ENCODE measurements at places on chromosomes 3 and 15.

GRCh38 chr3:123424321-123424998 lies 24.4 kb downstream of the ADCY5 start:
- no peak for DNase-seq

GRCh38 chr3:37320276-37320675 lies 145.9 kb upstream of the LRRFIP2 start:
- DNase-seq: no peak

GRCh38 chr15:52254391-52254790 lies 41.2 kb downstream of the MYO5C start:
- DNase-seq: no peak

- no peak for DNase-seq
Observed at GRCh38 chr3:151421938-151422337, 37.4 kb upstream of the P2RY12 start.

DNA sequence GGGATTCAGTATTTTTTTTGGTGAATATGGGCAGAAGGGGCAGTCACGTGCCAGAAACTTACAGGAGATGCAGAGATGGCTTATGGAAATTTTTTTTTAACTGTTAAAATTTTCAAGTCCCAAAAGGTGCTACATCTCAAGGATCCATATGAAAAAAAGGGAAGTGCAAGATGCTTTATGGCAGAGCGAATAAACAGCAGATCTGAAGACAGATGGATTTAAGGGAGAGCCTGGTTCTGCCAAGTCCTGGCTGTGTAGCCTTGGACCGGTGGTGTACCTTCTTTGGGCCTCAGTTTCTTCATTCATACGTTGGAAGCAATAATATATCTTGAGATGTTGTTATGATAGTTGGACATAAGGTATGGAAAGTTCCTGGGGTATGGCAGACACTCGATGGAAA lies 91.5 kb upstream of the ARRDC4 start:
- no peak for DNase-seq

GRCh38 chr3:36738702-36739101 lies 25.7 kb downstream of the DCLK3 start:
- DNase-seq: no peak

GRCh38 chr3:53192608-53193007 lies 31.6 kb downstream of the PRKCD start:
- DNase-seq: no peak

DNA sequence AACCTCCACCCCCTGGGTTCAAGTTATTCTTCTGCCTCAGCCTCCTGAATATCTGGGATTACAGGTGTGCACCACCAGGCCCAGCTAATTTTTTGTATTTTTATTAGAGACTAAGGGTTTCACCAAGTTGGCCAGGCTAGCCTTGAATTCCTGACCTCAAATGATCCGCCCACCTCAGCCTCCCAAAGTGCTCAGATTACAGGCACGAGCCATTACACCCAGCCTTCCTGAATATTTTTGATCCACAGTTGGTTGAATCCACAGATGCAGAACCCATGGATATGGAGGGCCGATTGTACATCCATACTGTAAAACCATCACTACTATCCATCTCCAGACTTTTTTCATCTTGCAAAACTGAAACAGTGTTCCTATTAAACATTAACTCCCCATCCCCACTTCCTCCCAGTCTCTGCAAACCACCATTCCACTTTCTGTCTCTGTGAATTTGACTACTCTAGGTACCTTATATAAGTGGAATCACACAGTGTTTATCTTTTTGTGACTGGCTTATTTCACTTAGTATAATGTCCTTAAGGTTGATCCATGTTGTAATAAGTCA lies 8.2 kb upstream of the TMEM62 start:
- no peak for DNase-seq

GRCh38 chr3:184134746-184135148 lies 411 bp upstream of the EIF2B5 start:
- DNase-seq: peak; percentile 72

DNA sequence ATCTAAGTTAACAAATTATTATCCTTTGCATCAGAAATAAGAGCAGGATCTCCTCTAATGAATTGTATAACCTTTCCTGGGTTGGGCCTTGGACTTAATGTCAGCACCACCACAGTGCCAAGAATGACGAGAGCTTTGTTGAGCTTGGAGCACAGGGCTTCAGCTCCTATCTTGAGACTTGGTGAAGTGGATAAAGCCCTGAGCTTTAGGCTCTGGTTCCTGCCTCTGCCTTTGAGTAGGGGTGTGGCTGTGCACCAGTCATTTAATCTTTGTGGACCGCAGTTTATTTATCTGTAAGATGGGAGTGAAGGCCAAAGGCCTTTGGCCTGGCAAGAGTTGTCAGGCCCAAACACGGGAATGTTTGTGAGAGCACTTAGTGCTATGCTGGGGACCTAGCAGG lies 162.2 kb downstream of the VGLL4 start:
- DNase-seq: no peak

- DNase-seq: no peak
Observed at GRCh38 chr3:119351581-119351980, 57.4 kb downstream of the ARHGAP31 start.

DNA sequence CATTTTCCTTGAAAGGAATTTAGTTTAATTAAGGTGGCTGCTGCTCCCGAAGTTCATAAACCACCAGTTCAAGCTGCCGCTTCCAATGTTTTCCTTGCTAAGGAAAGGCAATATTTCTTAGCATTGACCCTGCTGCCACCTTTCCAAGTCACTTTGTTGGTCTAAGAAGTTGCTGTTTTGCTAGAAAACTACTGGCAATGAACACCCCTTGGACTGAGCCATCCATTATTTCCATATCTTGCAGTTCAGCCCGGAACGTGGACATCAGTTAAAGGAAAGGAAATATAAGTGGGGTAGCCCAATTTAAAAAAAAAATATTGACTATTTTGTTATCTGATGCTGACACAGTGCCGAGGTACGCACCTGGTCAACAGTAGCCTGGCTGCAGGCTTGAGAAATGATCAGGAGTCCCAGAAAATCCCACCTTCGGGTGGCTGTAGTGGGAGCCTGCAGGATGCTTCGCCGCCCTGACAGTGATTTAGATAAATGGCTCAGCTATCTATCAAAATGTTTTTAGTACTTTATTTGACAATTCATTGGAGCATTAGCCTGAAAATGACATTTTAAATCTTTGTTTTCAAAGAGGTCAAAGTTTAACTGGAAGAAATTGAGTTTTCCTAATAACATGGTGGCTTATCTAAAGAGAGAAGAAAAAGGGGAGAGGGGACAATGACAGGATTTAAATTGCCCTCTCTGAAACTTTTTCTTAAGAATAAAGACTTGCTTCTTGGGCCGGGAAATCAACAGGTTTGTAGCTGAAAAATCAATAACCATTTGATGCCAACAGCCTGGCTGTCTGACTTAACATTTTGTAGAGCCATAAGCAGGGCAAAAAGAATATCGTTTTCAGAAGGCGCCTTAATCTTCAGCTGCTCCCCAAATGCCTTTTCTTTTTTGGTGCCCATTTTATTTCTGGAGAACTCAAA lies 1.6 kb downstream of the RARB start:
- no peak for DNase-seq

DNA sequence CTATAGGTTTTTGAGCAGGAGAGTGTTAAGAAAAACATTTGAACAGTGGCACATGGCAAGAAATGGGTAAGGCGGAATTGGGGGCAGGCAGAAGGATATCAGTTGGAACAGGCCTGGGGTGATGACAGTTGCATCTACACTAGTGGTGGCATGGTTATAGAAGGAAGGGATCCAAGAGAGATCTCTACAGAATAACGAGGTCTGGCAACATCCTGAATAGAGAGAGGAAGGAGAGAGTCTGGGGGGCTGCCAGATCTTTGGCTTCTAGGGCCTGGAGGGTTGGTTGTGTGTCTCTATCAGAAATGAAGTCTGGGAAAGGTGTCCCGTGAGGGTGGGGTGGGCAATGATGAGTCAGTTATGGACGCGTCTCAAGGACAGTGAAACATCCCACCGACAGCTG lies 26.3 kb downstream of the FSTL1 start:
- no peak for DNase-seq

DNA sequence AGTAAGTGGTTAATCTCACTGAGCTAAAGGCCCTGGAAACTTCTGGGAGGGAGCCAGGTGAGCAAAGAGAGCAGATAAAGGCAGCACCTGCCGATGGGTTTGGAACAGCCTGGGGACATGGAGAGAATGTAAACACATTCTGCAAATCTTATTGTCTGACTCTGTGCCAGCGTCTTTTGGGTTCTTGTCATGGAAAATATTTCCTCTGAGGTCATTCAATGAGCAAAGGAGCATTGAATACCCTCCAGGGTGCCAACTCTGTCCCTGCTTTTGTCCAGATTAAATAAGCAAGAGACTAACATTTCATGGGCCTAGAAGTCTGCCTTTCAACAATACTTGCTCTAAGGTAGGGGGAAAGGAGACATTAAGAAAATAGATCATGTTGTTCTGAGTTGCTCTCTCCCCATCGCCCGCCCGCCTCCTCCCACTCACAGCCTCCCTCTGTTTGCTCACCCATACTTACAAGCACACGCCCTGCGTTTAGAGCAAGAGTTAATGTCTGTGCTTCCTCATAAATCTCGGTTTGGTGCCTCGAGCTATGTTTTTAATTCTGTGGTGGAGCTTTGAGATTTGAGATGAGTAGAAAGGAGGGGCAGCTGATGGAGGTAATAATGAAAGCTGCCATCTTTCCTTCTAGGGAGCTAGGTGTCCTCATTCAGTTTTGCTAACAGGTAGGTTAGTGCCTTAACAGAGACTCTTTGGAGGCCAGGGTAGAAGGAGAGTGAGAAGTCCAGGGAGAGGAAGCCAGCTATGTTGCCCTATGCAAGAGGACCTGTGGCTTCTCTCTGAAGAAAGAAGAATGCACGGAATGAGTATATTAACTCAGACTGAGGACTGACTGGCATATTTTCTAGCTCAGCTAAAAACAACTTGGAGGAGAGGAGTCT lies 132.9 kb downstream of the TPRG1 start:
- DNase-seq: peak; percentile 97

DNA sequence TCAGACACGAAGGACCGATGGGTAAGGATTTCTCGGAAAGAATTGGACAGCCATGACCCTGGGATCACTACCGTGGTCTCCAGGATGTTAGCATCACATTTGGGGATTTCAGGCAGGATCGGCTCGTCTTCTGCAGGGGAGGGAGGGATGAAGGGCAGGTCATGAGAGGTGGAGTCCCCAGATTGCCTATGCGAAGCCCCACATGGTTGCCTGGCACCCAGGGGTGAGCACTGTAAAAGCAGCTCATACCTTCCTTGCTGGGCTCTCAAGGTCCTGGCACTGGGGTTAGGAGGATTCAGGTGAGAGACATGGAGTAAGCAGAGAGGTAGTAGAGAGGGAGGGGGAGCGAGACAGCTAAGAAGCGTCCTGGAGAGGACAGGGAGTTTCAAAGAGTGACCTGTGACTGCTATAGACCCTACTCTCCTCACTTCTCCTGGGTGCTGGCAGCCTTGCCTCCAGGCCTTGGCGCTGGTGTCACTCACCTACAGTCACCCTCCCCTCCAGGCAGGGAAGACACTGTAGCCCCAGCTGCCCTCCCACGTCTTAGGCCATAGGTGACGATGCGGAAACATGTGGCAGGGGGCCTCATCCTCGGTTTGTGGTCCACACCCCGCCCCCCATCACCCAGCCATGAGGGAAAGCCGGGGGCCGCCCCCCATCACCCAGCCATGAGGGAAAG lies 15.0 kb upstream of the EHD4 start:
- no peak for DNase-seq

GRCh38 chr15:32899126-32899596 lies 181.4 kb downstream of the GREM1 start:
- DNase-seq: peak; percentile 89

DNA sequence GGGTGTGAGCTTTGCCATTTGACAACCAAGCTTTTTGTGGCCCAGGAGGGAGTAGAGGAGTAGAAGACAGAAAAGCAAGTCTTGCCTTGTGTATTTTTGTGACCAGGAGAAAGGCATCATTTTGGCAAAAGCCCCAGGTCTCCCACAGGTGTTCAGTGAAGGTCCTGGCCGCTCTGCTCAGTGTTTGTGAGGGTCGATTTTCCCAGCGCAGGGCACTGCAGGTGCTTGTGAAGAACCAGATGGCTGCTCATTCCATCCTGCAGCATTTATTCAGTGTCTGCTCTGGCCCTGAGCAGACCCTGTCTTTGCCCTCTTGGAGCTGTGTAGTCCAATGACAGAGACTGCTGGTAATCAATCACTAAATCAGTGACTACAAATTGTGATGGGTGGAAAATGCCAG lies 19.5 kb downstream of the TRAK1 start:
- DNase-seq: no peak

DNA sequence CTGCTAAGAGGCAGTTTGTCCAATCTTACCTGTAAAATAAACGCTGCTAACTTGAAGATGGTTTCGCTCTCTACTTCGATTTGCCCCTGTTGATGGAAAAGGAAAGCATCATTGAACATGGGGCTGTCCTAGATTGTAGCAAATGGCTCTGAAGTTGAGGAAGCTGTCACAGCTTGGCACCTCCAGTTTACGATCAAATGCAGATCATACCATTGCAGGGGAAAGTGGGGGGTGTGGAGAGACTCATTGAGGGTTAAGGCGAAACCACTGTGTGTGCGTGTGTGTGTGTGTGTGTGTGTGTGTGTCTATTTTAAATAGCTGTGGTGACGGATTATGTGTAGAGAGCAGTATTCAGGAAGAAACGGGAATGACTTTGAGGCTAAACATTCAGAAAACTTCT lies 127.6 kb upstream of the LMOD3 start:
- DNase-seq: no peak

DNA sequence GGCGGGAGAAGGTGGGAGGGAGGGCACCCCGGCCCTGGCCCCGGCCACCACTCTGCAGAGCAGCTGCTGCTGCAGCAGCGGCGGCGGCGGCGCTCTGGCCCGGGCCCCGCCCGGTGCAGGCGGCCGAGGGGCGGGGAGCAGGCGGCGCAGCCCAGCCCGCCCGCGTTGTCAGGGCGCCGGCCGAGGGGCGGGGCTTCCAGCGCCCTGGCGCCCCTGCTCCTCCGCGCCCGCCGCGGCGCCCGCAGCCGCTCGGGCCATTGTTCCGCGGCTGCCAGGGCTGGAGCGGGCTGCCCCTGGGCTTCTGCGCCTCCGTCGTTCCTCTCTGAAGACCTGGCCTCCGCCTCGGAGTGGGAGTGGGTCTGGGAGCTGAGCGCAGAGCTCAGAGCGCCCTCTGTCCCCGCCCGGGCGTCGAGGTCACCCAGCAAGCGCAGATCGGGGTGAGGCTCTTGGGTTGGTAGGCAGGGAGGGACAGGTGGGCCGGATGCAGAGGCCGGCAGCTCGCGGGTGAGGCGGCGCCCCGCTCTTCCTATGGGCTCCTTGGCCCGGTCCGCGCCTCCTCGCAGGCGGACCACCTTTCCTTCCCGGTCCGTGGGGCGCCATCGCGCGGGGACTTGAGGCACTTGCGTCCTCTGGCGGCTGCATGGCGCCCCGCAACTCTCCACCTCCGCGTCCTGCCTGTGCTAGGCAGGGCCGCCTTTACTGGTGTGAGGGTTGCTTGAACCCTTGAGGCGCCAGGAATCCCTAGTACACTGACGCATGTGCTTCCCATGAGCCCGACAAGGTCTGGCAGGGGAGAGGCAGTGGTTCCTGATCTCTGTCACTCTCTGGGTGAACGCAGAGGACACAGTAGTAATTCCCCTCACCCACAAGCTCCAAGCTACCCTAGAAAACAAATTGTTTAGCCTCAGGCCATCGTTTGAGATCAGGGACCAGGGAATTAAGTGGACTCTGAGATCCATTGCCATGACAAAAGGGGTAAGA lies at the start of gene LPCAT4:
TSS of gene LPCAT4 (minus strand) at position 96 of the 981 bp plus-strand sequence. CDS start 96 bp downstream, outside the sequence.
- peak; percentile 80 for DNase-seq

All from NCI-H345 (cell line).